NCI-H1417 treated with DMSO at 0.1 percent for 48 hours (cell line): ENCODE measurements at places on chromosomes 11 and 22.
A peak's percentile ranks its signal among the peaks of the same experiment; 100 is the strongest.

- no peak for DNase-seq
Measured at GRCh38 chr11:66039765-66040164, 9.2 kb downstream of the GAL3ST3 start.

DNA sequence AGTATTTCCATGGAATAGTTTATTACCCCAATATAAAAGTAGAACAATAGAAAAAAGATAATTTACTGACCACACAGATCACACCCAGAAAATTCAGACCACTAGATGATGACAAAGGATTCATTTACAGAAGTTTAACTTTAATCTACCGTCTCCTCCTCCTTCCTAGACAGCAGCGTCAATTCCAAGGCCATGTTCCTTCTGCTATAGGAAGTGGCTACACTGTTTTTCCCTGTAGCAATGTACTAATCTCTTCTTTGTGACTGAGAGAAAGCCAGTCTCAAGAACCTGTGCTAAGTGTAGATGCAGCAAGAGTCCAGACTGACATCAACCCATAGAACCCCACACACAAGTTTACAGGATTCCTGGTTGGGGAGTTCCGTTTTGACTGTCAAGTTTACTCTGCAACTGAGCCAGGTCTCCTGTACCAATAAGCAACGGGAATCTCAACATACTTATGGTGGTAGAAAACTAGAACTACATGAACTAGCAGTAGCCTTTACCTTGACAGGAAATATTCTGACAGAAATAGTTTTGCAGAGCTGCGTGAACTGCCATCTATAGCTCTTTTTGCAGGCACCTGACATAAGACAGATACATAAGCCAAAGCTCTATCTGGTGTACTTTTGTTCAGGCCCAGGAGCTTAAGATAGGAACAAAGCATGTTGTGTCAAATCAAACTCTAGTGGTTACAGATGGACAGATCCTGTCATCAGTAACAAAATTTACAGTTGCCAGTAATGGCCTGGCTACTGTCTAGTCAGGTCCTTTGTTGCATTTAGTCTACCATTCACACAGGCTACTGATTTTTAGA, 42.9 kb downstream of the MRTFA start:
- no peak for DNase-seq

- no peak for DNase-seq
Measured at GRCh38 chr11:74937696-74938475, 11.0 kb downstream of the XRRA1 start.

- no peak for DNase-seq
Measured at GRCh38 chr11:17641792-17642350, 77.5 kb upstream of the MYOD1 start.

- no peak for DNase-seq
Measured at GRCh38 chr11:19718951-19719350, 6.3 kb downstream of the NAV2 start.

DNA sequence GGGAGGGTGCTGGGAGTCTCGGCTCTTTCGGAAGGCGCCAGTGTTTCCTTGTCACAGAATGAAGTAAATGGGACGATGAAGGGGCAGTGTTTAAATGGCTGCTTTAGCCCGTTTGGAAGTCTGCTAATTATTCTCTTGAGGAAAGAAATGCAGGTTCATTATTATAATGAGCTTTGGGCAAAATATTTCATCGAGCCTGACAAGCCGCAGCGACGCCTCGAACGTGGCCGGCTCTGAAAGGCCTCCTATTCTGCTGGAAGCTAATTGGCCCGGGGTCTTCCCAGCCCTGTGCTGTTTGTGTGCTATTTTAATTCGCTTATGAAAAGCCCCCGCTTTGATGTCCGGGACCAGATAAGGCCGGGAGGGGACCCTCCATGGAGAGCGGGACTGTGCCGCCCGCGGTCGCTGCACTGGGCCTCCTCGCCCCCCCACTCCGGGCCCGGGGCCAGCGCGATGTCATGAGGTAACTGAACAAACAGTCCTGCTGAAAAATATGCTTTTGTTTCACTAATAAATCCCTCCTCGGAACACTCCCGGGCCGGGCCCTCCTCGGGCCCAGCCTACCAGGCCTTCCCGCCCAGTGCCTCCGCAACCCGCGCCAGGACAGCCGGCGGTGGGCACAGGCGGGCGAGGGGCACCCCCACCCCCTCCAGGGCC, 78.4 kb downstream of the CDKN1C start:
- no peak for DNase-seq

GRCh38 chr22:38549101-38549894, 20.7 kb downstream of the DMC1 start:
- no peak for DNase-seq

DNA sequence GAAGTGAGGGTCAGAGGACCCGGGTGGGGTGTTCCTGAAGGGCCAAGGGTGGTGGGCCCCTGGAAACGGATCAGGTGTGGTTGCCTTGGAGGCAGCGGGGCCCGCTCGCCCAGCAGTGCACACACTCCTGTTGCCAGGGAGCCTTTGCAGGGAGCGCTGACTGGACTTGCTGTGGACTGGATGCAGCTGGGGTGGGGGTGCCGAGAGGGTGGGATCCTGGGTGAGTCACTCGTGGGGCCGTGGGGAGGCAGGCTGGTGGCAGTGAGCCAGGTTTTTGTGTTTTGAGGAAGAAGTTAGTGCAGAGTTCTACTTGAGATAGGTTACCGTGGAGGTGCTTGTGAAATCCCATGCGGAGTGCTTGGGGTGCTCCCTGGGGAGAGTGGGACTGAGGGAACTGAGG, 1.3 kb downstream of the MRPL23 start:
- DNase-seq: no peak

DNA sequence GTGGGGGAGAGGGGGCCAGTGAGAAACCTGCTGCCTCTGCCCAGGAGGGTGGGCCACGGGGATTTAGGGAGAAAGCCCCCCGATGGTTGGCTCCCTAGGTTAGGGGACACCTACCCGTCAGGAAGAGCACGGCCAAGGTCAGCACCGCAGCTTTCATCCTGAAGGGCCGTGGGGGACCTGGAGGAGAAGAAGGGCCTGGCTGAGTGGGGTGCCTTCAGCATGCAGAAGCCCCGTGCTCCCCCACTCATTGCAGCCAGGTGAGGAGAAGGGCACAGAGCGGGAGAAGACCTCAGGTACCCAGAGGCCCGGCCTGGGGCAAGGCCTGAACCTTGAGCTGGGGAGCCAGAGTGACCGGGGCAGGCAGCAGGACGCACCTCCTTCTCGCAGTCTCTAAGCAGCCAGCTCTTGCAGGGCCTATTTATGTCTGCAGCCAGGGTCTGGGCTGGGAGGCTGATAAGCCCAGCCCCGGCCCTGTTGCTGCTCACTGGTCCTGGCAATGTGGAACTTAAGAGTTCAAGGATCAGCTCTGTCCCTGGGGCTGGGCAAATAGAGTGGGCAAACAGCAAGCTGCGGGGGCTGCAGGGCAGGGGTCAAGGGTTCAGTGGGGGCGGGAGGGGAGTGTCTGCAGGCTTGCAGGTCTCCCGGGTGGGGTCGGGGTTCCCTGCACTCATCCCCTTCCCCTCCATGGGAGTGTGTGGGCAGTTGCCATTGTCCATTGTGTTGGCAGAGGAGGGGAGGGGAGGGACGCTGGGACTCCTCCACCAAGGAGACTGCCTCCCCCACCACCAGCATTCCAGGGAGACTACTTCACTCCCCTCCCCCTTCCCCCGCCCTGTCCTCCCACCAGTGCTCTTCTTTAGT, at the start of gene APOA1:
Gene APOA1 (minus strand): TSS at position 392 of the 861 bp plus-strand sequence. CDS start 235 bp downstream, at position 157.
- no peak for DNase-seq

GRCh38 chr22:27990879-27991278, 71.8 kb upstream of the PITPNB start:
- DNase-seq: no peak

DNA sequence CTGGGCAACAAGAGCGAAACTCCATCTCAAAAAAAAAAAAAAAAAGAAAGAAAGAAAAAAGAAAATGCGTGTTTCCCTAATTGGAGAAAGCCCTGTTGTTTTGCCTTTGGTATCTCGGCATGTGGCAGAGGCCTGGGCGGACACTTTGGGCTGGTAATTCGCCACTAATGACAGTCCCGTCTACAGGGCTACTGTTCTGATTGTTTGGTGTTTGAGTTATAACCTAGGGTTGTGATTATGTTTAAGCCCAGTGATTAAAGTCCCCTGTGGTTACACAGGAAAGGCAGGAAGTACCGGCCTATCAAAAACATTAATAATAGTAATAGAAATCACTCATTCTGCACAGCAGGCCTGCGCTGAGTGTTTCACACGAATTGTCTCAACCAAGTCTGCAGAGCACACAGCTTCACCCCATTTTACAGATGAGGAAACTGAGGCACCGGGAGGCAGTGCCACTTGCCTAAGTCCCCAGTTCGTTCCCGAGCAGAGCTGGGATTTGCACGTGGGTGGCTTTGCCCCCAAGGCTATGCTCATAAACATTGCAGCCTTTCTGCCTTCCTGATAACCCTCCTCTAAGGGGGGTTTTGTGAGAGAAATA, 39.1 kb upstream of the GRAMD4 start:
- peak; percentile 34 for DNase-seq

DNA sequence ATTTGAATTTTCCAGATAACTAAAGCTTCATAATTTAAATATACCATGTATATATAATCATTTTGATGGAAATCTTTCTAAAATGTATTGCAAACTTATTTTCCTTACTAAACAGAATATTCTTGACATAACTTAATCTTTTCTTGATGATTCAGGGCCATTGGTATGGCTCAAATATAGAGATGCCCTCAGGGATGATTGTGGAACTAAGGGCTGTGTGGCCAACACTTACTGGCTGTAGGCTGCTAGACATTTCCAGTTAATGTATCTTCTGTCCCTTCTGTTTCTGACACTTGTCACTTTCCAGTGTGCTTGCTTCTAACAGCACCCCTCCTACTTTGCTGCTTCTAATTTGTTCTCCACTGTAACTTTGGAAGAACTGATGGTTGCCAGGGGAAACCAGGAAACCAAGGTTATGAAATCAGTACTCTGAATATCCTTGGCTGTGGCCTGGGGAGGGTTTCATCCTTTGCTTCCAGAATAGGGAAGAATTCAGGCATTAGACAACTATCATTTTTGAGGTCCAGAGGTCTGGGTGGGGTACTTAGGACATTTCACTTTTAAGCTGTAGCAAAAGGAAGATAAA, 697.2 kb downstream of the ETS1 start:
- DNase-seq: no peak

DNA sequence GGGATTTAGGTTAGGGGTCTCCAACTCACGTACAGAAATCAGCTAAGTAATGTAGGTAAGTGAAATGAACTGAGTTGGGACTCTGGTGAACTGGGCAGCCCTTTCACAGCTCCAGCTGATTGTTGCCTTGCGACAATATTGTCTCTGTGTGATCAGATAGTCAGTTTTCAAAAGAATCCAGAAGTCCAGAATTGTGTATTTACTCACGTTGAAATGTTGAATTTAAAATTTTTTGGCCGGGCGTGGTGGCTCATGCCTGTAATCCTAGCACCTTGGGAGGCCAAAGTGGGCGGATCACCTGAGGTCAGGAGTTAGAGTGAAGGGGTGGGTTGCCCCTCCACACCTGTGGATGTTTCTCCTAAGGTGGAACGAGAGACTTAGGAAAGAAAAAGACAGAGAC, 18.8 kb upstream of the WDR74 start:
- no peak for DNase-seq

DNA sequence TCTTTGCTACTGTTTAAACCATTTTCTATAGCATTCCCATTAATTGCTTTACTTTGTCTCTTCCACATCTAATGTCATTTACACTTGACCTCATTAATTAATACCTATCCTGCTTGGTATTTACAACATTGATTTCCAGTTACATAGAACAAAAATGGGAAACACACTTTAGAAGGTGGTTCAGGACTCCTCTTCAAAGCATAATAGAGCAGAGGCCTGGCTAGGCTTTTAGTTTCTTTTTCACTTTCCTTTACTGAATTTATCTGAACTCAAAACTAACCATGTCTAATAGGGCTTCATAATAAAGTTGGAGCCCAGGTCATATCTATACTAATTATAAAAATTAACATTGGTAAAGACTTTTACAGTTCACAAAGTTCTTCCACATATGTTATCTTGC, 648.0 kb upstream of the KIRREL3 start:
- no peak for DNase-seq

DNA sequence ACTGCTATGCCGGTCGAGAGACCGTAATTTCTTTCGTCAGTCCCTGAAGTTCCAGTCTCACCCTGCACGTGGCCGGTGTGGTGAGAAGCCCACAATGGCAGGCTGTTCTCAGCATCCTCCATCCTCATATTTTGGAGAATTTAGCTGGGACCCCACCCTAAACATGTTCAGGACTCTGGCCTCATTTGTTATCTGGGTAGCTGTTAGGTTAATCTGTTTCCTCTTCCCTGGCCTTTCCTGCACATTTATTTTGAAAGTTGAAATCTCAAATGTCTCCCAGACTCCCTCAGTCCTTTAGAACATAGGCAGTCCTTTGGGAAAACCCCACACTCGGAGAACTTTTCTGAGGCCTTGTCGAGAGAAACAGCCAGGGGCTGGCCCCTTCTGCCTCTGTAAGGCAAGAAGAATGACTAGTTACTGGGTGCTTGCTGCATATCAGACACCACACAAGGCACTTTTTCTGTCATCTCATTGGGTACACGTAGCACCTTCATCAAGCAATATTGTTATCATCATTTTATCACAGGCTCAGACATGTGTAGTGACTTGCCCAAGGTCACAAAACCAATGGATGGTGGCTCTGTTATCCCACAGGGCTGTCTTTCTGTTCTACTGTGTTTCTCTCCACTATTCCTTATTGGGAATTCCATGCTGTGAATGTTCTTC, 109.3 kb upstream of the CRYBB3 start:
- no peak for DNase-seq

DNA sequence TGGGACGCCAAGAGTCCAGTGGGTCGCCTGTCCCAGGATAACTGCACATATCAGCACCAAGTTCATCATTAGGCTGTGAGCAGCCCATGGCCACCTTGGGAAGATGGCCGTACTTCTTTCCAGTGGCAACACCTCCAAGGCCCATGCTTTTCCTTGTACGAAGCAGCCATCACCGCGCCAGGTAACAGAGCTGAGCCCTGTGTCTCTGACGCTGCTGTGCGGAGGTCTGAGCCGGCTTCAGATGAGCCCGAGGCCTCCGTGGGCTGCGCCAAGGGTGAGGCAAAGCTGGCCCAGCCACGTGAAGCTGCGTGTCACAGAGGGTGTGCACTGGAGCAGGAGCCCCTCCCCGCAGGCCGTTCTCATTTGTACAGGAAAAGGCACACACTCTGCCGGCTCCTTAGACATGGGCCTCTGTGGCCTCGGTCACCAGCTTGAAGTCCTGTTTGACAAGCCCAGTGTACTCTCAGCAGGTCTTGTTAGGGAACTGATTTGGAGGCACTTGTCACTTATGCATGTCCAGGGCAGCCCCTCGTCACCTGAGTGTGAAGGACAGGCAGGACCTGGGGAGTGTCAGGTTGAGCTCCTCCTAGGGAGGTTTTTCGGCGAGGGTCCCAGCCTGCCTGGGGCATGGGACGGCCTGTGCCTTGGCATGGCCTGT, 401.5 kb downstream of the TBC1D22A start:
- no peak for DNase-seq

- DNase-seq: no peak
Measured at GRCh38 chr11:125373426-125374391, 122.4 kb downstream of the FEZ1 start.
